ENCODE measurements at places on chromosomes 16 and 17.

DNA sequence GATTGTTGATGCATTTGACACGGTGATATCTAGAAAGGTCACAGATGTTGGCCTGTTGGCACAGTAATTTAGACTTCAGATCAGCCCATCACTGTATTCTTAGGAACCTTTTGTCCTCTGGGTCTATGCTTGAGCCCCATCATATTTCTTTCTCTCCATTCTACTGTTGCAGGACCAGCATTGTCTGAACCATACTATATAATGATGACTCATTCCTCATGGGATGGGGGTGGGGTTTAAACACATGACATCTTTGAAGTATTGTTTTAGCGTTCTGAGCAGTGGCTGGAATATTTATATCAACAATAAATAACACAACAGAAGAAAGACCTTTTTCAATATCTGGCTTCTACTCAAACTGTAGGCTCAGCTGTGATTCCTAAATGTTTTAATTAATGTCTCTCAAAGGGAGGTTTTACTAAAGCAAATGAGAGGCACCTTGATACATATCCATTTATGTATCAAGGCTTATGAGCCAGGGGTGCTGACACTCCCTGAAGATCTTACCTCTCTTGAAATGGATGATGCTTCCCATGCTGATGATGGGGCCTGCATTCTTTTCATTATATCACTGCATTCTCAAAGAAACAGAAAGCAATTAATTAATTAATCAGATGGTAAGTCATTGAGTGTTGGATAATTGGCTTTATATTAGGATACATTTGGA lies 379.0 kb upstream of the GOT2 start:
- no peak for DNase-seq

DNA sequence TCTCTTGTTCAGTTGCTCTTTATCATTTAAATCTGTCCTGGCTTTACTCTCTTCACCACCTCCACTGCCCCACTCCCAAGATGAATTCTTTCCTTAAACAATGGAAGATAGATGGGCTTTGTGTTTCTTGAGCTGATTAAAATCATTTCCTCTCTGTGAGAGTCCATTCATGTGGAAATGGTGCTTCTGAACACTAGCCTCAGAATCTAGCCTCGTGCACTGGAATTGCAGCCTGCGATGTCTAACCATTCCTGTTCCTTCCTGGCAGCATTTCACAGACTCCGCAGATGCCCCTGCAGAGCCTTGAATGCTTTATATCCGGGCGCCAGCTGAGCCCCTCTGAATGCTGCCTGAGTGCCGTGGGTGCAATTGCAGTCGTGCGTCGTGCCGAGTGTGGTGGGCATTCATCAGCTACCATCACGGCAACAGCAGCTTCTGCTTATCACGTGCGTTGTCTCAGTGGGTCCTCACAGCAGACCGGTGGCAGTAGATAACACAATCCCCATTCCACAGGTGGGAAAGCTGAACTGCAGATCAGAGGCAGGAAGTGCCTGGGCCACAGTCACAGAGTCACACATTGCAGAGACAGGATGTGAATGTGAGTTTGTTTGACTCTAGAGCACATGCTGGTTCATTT lies 172.8 kb upstream of the WSCD1 start:
- no peak for DNase-seq

GRCh38 chr16:80277182-80277581 lies 263.6 kb upstream of the DYNLRB2 start:
- no peak for DNase-seq

GRCh38 chr17:6100146-6100545 lies 30.0 kb downstream of the WSCD1 start:
- DNase-seq: no peak

GRCh38 chr16:19559242-19559910 lies 3.9 kb downstream of the VPS35L start:
- DNase-seq: peak; percentile 29

DNA sequence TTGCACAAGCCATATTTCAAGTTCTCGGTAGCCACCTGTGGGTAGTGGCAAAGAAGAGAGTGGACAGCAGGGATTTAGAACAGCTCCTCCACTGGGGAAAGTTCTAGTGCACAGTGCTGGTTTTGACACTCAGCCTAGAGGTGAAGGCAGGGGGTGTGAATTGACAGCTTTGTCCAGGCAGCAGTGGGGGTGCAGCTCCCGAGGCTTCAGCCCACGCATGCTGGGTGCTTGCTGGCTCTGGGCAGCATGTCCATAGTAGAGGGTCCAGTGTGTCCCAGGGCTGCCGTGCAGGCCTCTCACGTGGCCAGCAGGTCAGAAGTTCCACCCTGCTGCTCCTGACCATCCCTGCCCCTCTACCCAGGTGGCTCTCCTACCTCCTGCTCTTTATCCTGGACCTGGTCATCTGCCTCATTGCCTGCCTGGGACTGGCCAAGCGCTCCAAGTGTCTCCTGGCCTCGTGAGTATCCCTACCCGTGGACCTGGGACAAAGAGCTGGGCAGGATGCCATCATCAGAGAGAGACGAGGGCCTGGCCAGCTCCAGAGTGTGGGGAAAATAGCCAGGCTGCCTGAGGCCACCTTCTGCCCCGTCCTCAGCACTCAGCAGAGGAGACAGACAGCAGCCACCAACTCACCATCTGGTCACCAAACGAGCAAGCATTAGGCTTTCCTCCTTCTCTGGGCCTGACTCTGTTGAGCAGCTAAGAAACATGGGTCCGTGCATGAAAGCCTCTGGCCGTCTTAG lies 29.8 kb downstream of the TTYH2 start:
- no peak for DNase-seq

DNA sequence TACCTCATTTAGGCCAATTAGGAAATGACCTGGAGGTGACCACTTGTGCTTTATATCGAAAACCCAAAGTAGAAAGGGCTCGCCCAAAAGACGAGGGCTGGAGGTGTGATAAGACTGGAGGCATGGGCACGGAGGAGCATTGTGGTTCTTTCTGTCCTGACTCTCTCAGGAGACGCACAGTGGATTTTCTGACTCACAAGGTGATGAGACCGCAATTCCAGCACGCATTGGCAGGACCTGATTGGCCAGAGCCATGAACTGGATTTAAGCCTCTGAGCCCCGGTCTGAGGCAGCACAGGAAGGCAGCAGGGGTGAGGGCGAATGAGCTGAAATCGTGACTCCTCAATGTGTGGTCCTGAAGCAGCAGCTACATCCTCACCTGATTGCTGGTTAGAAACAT lies 559.1 kb upstream of the SALL1 start:
- no peak for DNase-seq

- DNase-seq: no peak
These were observed 245 bp upstream of the RNF227 start for GRCh38 chr17:7916385-7916682.

DNA sequence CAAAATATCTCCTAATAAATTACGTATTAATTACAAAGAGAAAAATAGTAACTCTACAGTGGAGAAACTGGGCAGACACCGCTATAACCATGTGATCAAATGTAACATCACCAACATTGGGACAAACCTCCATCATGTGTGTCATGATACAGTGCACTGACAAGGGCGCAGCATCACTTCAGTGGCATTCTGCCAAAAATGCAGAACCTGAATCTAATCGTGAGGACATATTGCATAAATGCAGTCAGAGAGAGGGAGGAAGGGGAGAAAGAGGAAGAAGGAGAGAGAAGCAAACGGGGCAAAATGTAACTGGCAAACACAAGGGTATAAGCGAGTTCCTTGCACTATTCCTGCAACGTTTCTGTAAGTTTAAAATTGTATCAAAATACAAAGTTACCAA lies 74.2 kb upstream of the MARCHF10 start:
- DNase-seq: no peak

DNA sequence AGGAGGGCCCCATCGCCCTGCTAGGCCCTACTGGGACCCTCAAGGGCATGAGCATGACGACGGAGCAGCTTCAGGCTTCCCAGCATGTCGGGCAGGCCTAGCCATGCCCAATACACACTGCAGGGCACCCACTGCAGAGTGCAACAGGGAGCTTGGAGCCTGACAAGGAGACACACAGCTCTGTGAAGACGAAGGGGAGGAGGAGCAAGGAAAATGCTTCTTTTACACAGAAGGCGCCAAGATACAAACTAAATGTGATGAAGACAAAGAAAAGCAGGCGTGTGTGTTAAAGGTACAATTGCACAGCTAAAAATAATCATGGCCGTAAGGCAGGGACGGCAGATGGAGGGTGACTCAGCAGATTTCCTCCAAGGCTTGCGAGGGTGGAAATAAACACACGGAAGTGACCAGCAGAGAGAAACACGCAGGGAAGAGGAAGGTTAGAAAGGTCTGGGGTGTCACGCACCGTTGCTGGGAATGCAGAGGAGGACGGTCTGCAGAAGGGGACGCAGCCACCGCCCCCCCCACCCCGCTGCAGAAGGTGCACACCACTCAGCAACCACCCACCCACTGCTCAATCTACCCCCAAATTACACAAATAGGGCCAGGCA lies 108.5 kb downstream of the ZNF778 start:
- no peak for DNase-seq

DNA sequence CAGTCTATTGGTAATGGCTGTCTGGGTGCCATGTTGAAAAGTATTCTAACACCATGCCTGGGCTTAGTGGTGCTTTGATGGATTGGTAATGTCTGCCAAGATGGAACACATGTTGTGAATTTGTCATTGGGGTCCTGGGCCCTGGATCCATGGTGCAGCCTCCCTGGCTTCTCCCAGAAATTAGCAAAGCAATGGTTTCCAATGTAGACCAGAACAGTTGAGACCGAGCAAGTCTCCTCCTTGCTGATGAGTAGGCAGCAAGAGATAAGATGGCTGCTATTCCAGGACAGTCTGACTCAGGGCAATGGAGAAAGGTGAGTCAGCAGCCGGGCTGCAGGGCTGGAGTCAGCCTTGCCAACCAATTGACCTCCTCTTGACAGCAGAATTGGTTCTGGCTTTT lies 30.8 kb downstream of the GPR139 start:
- no peak for DNase-seq

- DNase-seq: no peak
These were observed 14.2 kb downstream of the CX3CL1 start for GRCh38 chr16:57386381-57386951.

DNA sequence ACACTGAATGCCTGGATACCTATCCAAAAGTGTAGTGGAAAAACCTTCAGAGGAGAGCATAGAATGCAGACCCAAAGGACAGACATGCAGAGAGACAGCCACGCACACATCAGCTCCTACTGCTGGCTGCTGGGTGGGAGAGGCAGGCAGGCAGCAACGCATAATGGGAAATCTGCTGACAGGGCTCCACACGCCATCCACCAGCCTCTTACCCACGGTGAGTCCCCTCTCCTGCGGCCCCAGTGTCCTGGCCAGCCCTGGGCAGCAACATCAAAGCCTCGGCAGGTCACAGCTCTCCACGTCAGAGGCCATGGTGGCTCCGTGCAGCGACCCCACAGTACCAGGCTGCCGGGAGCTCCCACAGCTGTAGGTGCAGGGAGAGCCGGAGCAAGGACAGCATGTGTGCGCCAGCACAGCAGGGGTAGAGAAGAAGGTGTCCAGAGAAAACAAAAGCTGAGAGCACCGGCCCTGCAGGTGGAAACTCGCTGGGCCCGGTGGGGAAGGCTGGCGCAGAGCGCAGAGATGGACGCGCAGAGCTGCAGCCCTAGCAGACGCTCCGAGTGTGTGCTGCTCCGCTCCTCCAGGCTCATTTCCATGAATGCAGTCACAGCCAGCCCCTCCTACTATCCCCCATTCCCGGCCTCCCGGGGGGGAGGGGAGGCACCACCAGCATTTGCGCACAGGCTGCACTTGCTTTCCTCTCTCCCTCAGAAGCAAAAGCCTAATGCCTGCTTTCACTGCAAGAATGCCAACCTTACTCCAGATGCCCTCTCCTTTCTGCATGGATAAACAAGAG lies 58.9 kb downstream of the CYTH1 start:
- DNase-seq: no peak

GRCh38 chr17:37820313-37820994 lies 75.6 kb upstream of the HNF1B start:
- DNase-seq: no peak

- DNase-seq: no peak
These were observed 15.2 kb downstream of the ARHGAP17 start for GRCh38 chr16:24999856-25000461.

- no peak for DNase-seq
These were observed 4.2 kb downstream of the PLD6 start for GRCh38 chr17:17201907-17202306.

GRCh38 chr17:2336852-2337543 lies at the start of gene SGSM2:
SGSM2 (plus strand) TSS chr17:2337501; CDS start chr17:2337689, 188 bp downstream.
- DNase-seq: peak; percentile 59

DNA sequence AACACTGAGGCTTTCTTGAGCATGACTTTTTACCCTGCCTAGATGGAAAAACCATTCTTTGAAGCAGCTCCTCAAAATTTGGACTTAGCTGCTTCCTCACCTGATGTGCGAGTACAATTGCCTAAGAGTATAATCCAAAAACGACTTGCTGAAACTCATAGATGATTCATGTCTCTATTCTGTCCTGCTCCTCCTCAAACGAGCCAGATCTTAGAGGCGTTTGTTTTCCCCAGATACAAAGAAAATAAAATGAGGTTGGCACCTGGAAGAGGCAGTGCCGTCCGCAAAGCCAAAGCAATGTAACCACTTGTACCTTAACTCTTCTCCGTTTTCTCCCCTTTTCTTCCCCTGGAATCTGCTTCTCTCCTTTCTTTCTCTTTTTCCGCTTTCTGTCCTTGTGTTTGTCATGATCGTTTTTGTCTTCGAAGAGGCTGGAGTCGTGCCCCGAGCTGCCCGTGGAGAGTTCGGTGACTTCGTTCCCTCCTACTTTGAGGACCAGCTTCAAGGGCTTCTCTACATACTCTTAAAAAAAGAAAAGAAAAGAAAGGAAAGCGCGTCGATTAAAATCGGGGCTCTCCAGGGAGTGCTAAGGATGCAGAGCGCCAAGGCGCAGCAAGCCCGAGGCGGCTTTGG lies 895 bp downstream of the BRD7 start:
- no peak for DNase-seq

Measured in activated CD4-positive, alpha-beta T cell treated with anti-CD3 and anti-CD28 coated beads for 4 hours (primary cell).